EH (cell line): ENCODE measurements at places on chromosomes 1 and 21.

GRCh38 chr1:94228640-94229375 lies 8.6 kb downstream of the ARHGAP29 start:
- no peak for DNase-seq

- DNase-seq, result no peak
Measured at GRCh38 chr1:59018860-59019259, 235.0 kb upstream of the JUN start.

DNA sequence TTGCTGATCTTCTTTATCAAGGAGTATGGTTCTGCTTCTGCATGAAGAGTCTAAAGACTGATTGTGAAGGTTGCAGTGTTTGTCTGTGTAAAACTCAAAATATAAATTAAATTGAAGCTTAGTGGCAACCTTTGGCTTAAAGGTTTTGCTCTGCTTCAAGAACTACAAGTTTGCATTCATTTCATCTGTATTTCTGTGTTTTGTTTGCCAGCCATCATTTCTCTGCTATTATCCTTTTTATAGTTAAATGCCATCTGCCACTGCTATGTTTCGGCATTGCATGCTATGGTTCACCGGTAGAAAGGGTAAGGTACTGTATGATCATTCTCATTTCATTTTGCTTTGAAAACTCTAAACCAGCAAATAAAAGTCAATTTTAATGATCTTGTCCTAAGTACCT lies 52.9 kb downstream of the OSBPL9 start:
- DNase-seq, result no peak

DNA sequence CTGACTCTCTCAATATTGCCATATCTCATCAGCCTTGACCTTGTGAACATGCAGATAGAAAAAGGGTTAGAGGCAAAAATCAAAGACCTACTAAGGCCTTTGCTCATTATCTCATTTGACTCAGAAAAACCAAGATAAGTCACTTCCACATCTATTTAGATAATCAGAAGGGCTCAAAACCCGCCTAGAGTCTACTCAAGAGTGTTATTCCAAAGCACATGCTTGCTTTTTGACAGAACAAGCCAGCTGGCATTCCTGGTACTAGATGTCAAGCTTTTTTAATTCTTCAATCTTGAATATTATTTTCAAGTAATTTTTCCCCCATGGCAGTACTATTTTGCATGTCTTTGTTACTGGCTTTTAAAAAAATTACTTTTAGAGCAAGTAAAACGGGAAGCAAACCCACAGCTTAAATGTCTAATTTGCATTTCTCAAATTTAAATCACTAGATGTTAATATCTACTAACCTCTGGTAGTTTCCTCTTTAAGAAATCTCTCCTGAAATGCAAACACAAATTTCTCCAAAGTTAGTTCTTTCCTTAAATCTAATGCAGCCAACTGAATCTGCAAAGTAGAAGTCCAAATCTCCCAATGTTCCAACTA lies 51.5 kb downstream of the APP start:
- no peak for DNase-seq

DNA sequence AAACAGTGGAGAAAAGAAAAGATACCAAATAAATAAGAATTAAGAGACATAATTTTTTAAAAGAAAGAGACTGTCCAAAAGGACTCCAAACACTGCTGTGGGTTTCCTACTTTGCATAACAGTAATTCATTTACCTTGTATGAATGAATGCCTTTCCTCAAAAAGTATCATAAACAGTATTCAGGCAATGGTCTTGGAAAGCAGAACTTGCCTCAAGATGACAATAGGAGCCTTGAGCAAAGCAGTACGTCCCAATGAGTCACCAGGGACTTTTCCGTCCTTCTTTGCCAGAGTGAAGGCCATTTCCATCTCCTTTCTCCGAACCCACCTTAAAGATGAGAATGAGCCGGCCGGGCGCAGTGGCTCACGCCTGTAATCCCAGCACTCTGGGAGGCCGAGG lies 186.4 kb downstream of the ZBTB18 start:
- no peak for DNase-seq

DNA sequence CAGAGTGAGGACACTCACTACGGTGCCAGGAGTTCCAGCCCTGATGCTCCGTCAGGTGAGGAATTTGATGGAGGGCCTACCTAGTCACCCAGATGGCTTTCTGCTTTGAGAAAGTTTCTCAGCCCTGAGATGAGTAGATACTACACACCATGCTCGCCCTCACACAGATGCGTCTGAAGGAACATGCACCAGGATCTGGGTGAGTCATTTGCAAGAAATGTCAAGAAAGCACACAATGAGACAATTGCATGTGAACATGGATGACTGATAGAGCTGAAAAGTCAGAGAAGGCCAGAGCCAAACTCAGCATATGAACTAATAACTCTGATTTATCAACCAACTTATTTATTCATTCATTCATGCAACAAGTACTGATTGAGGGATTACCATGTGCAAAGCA lies 483.9 kb downstream of the OMA1 start:
- DNase-seq, result peak; percentile 11

GRCh38 chr1:164838786-164839185 lies 279.8 kb downstream of the PBX1 start:
- DNase-seq, result no peak

DNA sequence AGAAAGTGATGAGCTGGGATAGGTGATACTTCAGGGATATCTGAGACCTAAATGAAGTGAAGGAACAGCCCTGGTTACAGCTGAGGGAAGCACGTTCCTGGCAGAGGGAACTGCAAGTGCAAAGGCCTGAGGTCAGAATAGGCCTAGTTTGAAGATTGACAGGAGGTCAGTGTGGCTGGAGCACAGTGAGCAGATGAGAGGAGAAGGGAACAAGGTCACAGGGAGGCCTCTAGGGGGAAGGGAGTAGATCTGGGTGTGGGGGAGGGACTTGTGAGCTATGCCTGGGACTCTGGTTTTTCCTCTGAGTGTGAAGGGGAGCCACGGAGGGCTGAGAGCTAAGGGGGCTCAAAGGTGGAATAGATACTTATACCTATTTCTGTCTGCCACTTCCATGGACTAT lies 736.4 kb downstream of the MATN1 start:
- DNase-seq, result no peak

DNA sequence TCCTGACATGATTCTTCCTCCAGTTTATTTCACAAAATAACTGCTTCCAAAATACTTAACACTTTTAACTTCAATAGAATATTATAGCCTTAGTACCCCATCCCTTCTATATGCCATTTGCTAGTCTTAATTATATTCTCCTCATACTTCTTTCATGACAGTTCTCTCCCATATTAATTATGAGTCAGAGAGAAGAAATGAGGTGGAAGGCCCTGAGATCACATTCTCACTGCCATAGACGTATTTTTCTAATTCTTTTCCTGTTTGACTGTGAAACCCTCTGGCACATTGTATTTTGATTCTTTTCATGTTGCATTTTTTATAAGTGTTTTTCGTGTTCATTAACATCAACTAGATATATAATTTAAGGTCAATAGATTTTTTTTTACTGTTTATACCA lies 88.4 kb downstream of the GTF2B start:
- DNase-seq, result peak; percentile 85

GRCh38 chr1:54980528-54981241 lies at the start of gene TMEM61:
TMEM61 (plus strand) TSS chr1:54980628; CDS start chr1:54981066, 438 bp downstream.
- no peak for DNase-seq
